NCI-H774 (cell line): ENCODE measurements at places on chromosomes 13 and 19.
A peak's percentile ranks its signal among the peaks of the same experiment; 100 is the strongest.

- no peak for DNase-seq
Measured at GRCh38 chr13:33450956-33451709, 165.6 kb upstream of the STARD13 start.

GRCh38 chr13:66835040-66835628 lies 395.0 kb downstream of the PCDH9 start:
- DNase-seq, result peak; percentile 62

DNA sequence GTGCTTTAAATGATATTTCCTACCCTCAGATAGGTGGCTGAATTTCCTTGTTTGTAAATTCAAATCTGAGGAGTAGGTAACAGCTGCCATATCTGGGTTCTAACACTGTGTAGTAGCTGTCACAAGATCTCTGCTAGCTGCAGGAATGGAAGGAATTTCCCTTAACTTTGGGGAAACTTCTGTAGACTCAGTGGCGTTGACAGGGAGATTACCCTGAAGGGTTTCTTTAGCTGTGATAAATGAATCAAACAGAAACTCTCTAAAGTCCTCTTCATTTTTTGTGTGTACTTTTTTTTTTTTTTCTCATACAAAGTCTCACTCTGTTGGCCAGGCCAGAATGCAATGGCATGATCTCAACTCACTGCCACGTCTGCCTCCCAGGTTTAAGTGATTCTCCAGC lies 5.3 kb upstream of the EPSTI1 start:
- DNase-seq, result no peak

DNA sequence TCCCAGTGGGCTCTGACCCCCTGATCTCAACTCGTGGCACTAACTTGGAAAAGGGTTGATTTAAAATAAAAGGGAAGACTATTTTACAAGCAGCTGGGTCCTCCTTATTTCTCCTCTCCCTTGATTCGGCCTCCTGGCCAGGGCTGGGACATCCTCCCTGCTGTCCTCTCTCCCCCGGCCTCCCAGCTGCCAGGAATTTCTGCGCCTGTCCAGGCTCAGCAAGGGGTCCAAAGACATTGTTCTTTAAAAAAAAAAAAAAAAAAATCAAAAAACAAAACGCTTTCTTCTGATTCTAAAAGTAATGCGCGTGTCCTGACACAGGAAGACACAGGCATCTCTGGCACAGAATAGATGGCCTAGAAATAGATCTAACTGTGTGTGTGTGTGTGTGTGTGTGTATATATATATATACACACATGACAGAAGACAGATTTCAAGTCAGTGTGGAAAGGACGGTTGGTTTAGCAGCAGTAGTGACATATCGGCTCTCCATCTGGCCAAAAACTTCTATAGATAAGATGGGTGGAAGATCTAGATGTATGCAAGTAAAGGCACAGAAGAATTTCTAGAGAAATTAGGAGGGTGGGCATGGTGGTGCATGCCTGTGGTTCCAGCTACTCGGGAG lies 12.3 kb upstream of the LENG8 start:
- no peak for DNase-seq

GRCh38 chr19:10919352-10920287 lies 8.8 kb downstream of the YIPF2 start:
- DNase-seq, result no peak

- DNase-seq, result no peak
Measured at GRCh38 chr13:112207129-112207528, 140.2 kb downstream of the SOX1 start.

DNA sequence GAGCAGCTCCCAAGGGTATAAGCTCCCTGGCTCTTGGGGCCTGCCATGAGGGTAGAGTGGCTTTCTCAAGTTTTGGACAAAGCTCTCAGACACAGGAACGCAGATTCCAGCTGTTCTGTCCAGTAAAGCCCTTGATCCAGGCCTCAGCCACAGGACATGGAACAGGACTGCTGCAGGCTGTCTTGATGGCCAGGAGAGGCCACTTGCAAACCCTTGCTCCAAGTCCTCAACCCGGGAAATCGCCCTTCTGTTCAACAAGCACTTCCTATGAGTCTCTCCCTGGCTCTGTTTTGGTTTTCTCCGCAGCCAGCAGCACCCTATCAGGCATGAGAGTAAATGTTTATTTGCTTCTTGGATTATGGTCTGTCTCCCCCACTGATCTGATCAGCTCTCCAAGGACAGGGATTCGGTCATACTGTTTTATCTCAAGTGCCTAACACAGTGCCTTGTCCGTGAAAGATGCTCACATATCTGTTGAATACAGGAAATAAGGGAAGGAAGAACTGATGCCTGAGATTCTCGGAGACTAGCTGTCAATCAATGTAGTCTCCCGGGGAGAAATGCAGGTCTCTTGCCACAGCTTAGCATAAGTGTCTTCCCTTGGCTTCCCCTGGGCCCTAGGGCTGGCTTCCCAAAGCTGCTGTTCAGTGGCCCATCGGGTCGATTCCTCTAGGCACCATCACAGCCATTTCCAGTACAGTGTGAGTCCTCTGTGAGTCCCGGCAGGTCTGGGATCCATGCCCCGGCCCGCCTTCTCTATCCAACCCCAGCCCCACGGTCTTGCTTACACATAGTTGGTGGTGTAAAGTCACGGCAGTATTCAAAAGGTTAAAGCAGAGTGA lies 90.8 kb downstream of the TSHZ3 start:
- no peak for DNase-seq

- no peak for DNase-seq
Measured at GRCh38 chr13:30732046-30732390, 3.3 kb upstream of the ALOX5AP start.

- DNase-seq, result no peak
Measured at GRCh38 chr19:39401070-39401548, 5.5 kb upstream of the ZFP36 start.

GRCh38 chr19:38649305-38650171 lies 2.1 kb downstream of the ACTN4 start:
- no peak for DNase-seq

DNA sequence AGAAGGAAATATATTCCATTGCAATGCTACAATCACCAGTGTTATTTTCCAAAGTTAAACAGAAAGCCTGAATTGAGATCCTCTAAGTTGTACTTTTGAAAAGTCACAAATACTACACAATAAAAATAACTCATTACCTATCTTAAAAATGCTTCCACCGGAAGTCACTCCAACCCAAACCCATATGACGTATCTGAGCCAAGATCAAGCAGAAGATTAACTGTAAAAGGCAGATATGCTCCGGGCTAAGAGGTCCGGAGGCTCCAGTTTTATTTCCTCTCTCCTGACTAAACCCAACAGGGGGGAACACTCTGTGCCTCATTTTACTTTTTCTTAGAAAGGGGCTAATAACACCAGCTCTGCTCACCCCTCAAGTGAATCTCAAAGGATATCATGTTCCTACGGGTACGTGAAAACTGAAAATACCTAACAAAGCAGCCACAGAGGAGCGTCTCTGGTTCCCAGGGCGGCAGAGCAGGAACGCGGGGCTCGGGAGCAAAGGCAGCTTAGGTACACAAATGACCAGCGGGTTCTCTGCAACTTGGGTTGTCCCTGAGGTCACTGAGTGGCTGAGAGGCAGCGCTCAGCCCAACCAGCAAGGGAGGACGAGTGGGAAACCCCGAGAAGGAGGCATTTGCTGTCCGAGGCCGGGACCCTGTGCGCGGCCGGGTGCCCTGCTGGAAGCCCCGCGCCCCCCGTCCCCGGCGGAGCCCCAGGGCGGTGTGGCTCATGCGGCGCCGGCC lies 750 bp downstream of the RAB20 start:
- peak; percentile 75 for DNase-seq

DNA sequence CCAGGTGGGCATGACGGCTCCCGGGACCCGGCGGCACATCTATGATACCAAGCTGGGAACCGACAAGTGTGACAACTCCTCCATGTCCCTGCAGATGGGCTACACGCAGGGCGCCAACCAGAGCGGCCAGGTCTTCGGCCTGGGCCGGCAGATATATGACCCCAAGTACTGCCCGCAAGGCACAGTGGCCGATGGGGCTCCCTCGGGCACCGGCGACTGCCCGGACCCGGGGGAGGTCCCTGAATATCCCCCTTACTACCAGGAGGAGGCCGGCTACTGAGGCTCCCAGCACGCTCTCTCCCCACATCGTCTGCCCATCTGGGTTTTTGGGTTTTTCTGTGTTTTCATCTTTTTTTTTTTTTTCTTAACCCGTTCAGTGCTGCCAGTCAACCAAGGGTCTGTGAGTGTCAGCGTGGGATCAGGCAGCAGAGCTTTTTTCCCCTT lies 2.3 kb upstream of the ABCA7 start:
- DNase-seq, result no peak

- DNase-seq, result no peak
Measured at GRCh38 chr13:29422015-29422414, 173.5 kb downstream of the SLC7A1 start.

DNA sequence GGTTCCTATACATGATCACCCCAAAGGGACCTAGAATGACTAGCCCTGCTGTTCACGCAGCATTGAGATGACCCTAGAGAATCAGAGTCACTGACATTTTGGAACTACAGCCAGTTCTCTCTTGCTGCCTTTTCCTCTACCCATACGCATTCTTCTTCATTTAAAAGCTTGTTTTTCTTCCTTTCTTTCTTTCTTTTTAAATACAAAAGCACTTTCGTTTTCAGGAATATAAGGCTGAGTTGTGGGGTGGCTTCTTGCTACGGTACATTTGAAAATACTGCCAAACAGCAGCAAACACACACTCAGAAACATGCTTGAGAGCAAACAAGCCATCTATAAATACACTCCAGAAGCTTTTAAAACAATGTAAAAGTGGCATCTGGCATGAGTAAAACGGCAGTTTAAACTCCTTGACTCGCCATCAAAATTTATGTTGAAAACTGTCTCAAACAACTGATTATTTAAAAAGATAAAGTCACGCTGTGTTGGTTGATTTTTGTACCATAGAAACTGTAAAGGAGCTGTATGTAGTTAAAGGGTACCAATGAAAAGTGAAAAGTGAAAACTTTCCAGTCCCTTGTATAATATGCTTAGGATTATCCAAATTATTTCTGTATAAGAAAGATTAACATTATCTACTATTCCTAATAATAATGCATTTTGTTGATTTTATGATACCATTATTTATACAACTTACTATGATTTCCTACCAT lies 95.6 kb downstream of the PCDH9 start:
- no peak for DNase-seq

GRCh38 chr19:33780746-33781145 lies 15.9 kb upstream of the KCTD15 start:
- no peak for DNase-seq

DNA sequence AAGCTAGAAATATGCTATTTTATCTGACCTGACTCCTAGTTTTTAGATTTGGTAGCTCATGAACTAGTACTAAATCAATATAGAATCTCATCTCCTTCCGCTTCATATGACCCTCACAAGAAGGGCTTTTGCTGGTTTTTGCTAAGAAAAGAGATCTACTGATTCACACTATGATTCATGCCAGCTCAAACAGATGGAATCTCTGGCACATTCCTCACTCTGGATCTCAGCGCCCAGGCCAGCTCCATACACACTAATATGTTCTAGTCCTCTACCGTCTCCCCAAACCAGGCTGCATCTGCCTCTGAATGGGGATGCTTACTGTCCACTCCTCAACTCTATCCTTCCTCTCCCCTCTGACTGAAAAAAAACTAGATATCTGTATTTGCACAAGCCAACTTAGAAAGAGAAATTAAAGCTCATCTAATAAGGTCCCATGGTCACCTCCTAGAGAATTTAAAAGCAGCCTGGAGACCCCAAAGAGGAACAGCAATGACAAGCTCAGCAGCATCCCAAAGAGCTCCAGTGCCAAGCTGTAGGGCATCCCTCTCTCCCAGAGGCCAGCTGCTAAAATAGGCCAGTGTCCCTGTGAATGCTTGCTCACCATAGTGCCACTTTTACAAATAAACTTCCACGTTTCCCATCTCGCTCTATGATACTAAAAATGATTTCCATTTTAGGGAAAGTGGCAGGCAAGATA lies 74.9 kb downstream of the LHFPL6 start:
- no peak for DNase-seq

GRCh38 chr13:106709522-106709921 lies 141.6 kb upstream of the ARGLU1 start:
- no peak for DNase-seq

- DNase-seq, result no peak
Measured at GRCh38 chr13:59374691-59375090, 789.0 kb downstream of the DIAPH3 start.

- DNase-seq, result no peak
Measured at GRCh38 chr19:2252797-2253105, 3.5 kb downstream of the JSRP1 start.

- DNase-seq, result no peak
Measured at GRCh38 chr13:90510319-90510718, 837.2 kb upstream of the MIR17HG start.

GRCh38 chr19:46221981-46222610 lies 7.4 kb upstream of the IGFL1 start:
- no peak for DNase-seq
